ENCODE measurements at places on chromosomes 4 and X.
A peak's percentile ranks its signal among the peaks of the same experiment; 100 is the strongest.

GRCh38 chr4:140004922-140005627, 148.9 kb downstream of the MAML3 start:
- DNase-seq = peak; percentile 29

- no peak for DNase-seq
Measured at GRCh38 chr4:57148177-57148576, 38.0 kb upstream of the IGFBP7 start.

DNA sequence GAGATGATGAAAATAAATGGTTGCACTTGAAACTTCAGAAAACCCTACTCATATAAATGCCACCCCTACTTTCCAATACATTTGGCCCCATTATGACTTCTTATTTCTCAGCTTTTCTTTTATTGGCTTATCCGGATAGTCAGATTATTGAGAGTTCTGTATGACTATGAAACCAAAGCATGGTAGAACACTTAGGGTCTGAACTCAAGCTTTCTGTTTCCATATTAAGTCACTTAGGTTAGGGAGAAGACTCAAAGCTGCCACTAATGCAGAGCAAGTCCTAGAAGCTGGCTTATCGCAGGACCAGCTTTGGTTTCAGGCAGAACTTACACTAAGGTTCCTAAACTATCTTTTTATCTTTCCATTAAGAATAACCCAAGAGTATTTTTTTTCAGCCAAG, 229.9 kb upstream of the CPEB2 start:
- no peak for DNase-seq

DNA sequence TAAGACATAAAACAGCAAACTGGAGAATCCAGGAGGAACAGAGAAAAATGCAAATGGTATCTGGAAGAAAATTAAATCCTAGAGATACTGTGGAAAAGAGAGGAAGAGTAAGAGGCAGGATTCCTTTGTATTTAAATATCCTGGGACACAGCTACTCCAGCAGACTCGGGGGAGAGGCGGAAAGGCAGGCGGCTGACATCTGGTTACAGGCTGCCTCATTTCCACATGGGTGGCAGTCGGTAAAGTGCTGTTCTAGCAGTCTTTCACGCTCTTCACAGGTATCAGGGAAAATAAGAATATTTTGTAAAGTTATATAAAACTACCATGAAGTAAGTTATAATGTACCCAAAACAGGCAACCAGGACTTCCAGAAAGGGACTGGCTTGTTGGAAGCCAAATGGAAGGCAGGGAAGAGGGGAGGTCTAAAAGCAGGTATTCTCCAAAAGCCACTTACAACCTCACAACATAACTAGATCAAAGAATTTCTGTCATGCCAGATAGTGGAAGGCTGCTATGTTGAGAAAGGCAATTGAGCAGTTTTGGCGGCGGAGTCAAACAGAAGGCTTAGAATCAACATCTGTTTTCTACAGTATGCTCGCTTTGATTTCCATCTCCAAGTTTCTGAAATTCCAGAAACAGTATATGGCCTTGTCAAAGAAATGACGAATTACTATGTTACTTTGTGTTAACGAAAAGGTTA, 1.3 kb upstream of the TIGD2 start:
- no peak for DNase-seq

GRCh38 chrX:11210415-11210801, 82.8 kb upstream of the AMELX start:
- DNase-seq = no peak

- peak; percentile 76 for DNase-seq
Measured at GRCh38 chr4:152680988-152681603, 1.3 kb upstream of the TMEM154 start.

- no peak for DNase-seq
Measured at GRCh38 chrX:1903236-1903935, 288.5 kb downstream of the ASMT start.

DNA sequence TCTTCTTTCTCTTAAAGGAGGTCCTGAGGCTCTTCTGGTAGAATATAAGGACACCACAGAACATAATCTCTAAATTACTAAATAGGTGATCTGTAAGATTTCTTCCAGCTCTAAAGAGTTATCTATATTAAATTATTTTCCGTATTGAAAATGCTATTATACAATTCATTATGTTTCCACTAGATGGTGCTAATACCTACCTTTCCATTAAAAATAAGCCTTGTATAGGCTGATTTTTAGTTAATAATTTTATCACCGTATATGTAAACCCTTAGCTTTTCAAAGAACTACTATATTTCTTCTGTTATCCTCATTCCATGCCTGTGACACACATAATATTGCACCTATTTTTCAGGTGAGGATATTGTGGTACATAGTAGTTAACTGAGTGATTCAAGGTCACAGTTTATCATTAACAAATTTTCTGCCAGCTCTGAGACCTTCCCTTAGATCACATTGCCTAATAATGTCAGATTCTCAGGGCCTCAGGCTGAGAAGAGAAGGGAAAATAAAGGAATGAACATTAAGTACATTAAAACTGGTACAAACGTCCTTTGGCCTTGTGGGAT, 138.8 kb downstream of the TEX11 start:
- DNase-seq = no peak

DNA sequence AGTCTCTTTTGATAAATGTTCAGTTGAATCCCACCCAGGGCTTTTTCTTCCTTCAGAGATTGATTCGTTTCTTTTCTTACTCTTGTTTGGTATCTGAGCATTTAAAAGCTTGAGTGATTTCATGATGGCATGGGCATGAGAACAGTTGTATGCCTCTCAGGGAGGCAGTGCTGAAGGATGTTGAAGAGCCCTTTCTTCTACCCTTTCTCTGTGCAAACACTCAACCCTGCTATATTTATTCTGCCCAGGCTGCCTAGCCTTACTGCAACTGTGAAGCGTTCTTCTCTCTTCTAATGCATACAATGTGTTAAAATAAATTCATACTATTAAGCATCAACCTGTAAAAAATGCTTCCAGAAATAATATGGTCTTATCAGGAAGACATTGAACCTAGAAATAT, 367.6 kb upstream of the LCORL start:
- DNase-seq = no peak

DNA sequence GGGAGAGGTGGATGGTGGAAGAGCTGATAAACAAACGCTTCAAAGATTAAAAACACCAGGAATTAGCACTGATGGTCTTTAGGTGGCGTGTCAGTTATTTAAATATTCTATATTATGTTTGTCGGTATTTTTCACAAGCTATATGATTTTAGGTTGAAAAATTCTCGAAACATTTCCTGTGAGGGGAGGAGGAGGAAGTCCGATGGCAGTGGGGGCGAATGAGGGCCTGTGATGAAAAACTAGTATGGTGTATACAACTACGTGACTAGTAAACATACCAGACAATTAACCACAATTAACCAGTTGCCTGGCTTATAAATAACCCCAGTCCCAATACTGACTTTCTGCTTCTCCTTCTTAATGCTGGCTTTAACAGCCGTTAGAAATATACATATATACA, 595 bp upstream of the NAP1L2 start:
- DNase-seq = no peak

GRCh38 chrX:129637217-129638109, 17.3 kb downstream of the APLN start:
- peak; percentile 10 for DNase-seq

- no peak for DNase-seq
Measured at GRCh38 chr4:169050284-169050683, 40.2 kb upstream of the CBR4 start.

- no peak for DNase-seq
Measured at GRCh38 chrX:133880032-133880443, 105.4 kb downstream of the GPC3 start.

DNA sequence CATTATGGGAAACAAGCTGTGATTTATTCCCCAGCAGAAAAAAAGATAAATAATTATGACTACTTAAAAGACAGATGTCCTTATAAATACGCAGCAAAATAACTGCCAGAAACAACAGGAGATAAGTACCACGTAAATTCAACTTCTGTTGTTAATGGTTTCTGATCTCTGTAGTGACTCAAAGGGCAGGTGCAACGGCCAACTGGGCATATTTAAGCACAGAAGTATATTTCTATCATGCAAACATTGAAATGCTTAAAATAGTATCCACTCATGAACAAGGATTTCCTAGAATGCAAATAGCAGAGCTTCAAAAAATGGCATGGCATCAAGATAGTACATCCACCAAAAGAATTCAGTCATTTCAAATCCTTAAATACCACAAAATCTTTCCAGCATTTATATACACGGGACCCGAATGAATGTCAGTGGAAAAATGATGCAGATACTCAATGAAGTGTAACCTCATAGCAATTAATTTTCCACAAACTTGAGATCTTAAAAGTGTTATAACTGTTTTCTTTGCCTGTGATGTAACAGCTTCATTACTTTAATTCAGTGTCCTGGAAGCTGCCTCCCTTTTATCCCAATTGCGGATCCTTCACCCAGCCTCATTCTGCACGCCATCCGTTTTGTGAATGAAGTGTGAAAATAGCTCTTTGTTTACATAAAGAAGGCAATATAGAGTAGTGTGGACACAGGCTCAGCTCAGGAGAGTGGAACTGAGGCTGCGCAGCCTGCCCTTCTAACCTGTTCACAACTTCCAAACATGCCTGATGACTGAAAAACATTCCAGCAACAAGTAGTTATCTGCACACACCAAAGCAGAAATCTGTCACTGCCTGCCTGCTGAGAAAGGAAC, 10.2 kb downstream of the PDGFC start:
- DNase-seq = no peak

DNA sequence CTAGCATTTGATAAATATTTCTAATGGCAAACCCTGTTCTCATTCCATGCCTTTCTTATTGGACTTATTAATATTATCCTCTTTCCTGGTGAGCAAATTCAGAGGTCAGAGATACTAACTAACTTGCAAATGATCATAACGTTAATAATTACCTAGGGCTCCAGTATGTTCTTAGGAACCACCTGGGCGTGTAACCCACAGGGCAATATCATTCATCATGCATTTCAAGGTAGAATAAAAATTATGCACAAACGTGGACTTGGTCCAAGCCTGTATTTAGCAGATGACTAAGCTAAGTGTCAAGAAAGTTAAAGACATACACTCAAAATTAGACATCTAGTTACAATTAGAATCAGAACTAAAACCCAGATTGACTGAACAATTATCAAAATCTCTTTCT, 850.1 kb downstream of the TRIML1 start:
- DNase-seq = no peak

DNA sequence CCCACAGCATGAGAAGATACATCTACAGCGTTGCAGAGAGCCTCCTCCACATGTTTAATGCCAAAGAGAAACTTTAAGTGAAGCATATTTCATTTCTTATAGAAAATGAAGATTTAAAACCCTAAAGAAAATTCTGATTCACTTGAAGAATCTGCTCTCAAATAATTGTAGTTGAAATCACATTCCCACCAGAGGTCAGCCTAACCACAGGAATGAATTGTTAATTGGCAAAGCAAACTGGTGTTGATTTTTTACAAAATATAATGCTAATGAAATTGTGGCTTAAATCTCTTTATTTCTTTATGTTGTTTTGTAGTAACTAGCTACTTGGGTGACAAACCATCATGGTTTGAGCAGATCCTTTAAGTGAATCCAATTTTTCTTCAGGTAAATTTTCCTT, 31.1 kb upstream of the WDR17 start:
- peak; percentile 28 for DNase-seq

- DNase-seq = no peak
Measured at GRCh38 chrX:45862801-45863200, 662.1 kb upstream of the DIPK2B start.

DNA sequence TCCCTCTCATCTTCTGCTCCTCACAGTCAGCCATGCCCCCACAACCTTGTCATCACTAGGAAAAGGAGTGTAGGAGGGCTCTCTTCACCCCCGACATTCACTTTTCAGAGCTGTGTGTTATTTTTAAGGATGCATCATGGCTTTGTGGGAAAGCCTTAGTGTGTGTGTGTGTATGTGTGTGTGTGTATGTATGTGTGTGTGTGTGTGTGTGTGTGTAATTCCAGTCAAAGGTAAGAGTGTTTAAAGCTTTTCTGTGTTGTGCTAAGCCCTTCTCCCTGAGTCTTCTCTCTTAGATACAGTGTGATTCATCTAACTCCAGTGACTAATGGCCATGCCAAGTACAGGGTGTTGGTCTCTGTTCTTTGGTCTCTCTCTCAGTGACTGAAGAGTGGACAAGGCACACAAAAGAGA, 76.6 kb downstream of the CHIC2 start:
- DNase-seq = no peak
